NCI-H1930 (cell line): ENCODE measurements at places on chromosomes 7 and 10.

DNA sequence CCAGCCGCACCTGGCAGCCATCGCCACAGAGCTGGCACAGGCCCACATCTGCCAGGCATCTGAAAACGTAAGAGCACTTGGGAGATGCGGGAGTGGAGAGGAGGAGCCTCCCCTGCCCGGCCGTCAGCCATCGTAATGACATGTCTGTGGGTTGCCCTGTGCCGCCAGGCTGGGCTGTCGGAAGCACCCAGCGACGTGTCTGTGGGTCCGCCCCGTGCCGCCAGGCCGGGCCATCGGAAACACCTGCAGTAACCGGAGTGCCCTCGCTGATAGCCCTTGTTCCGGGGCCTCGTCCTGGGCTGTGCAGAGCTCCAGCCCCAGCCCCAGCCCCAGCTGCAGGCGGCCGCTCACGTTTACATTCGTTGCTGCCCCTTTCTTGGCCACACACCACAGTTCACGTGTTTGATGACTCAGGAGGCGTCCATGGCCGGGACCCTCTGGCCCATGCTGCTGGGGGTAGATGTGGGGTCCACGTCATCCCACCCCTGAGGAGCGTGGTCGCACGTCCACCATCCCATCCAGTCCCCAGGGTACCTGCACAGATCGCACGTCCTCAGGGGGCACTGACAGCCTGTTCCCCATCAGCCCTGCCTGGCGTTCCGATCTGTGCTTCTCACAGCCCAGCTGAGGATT, 30.0 kb upstream of the PRKAR1B start:
- DNase-seq: no peak

GRCh38 chr7:86926732-86927131, 132.7 kb downstream of the ELAPOR2 start:
- peak; percentile 31 for DNase-seq

GRCh38 chr7:137990251-137990941, 11.5 kb downstream of the CREB3L2 start:
- DNase-seq: no peak

DNA sequence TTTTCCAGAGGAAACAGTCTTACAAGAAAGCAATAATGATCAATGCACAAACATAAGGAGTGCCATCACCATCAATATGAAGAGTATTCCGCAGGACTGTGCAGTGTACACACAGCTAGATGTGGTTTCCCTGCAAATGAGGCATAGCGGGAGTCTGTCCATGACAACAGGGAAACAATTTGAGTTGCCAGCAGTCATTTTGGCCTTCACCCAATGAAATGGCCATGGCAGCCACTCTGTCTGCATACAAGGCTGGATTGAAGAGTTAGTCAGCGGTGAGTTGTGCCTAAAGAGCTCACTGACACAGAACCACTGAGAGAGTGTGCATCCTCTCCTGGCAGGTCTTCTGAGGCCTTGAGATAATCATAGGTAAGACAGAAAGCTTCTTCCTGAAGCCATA, 303.3 kb downstream of the IPMK start:
- no peak for DNase-seq

DNA sequence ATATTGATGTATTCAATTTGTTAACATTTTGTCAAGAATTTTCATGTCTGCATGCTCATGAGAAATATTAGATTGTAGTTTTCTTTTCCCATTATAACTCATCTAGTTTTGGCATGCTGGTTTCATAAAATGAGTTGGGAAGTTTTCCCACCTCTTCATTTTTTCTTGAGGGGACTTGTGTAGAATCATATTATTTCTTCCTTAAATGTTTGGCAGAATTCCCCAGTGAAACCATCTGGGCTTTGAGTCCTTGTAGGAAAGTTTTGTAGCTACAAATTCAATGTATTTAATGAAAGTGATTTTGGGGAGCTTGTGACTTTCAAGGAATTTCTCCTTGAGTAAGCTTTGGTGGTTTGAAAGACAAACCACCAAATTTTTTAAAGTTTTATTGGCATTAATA, 173.2 kb downstream of the PHTF2 start:
- DNase-seq: no peak

- DNase-seq: no peak
Measured at GRCh38 chr7:106374437-106374836, 89.7 kb upstream of the NAMPT start.
